Activated CD4-positive, alpha-beta T cell treated with anti-CD3 and anti-CD28 coated beads, Interleukin-2, amount 50 U/mL, for 1 hour (primary cell): ENCODE measurements at places on chromosomes 7 and 10.

DNA sequence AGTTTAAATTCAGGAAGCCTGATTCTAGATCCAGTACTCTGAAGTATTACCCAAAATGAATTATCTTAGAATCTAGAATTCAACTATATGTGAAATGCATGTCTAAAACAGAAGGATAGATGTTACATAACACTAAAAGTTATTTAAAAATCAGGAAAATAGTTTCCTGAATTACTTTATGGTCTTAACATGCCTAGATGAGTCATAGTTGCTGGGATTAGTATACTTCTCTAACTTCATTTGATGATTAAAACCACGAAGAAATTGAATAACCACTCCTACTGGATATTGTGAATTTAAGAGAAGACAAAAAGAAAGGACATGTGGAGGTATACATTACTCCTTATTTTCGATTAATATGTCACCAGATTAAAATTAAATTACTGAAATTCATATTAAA lies 65.5 kb downstream of the ATAD1 start:
- DNase-seq, result no peak

DNA sequence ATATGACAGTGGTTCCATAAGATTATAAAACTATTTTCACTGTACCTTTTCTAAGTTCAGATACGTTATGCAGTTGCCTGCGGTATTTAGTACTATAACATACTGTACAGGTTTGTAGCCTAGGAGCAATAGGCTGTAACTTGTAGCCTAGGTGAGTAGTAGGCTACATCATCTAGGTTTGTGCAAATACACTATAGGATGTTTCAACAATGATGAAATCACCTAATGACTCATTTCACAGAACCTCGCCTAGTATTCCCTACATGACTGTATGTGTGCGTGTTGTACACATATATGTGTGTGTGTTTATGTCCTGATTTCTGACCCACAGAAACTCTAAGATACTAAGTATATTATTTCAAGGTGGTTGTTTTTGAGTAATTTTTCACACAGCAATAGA lies 139.0 kb downstream of the HERPUD2 start:
- DNase-seq, result no peak

GRCh38 chr10:27801171-27801785 lies 55.7 kb upstream of the MKX start:
- DNase-seq, result no peak

DNA sequence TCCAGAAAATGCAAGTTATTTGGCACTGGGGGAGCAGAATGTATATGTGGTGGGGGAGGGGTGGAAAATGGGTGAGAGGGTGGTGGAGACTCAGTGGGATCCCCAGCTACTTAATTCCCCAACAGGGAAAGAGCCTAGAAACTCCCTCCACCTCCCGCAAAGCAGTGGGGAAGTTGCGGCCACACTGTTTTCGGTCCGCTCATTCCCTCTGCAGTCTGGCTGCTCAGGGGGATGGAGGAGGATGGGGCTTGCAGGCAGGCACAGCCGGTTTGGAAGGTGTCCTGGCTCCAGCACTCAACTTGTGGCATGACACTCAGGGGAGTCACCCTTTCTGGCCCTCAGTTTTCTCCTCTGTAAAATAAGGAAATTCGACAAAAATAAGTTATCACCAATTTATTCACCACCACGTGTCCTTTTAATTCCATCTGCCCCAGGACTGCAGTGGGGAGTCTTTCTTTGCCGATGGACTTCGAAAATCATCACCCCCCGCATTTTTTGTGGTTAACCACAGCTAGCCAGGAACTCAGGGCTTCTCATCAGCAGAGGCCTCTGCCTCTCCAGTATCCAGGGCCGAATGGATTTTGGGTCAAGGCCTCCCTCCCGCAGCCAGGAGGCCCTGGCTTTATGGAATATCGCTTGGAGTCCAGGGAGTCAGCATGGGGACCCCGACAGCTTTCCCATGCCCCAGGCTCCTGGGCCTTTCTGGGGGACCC lies 1.6 kb upstream of the HTRA1 start:
- DNase-seq, result no peak

- no peak for DNase-seq
Observed at GRCh38 chr7:27916372-27916771, 176.4 kb downstream of the TAX1BP1 start.

- no peak for DNase-seq
Observed at GRCh38 chr10:71064413-71065118, 147.8 kb upstream of the UNC5B start.
